ENCODE measurements at places on chromosomes 2 and 18. TPM values are rescaled to one million over a fixed set of nuclear protein-coding genes. Genes with fewer than 3 reads are reported as not detected.

DNA sequence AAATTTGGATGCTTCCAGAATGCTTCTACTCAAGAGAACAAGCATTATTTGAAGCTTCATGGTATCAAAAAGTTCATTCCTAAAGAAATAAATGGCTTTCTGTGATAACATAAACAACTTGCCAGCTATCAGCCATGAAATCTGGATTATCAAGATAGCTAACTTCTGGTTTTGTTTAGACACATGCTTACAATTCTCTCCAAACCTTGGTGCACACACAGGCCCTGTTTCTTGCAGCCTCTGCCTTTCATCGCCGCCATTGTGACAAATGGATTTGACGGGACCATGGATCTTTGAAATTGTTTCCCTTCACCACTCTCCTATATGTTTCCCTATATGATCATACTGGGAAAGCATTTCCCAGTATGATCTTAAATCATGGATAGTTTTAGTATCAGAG lies 47.9 kb upstream of the CABLES1 start:
- no peak for DNase-seq

GRCh38 chr2:72036595-72036994 lies 111.1 kb downstream of the CYP26B1 start:
- DNase-seq = no peak

DNA sequence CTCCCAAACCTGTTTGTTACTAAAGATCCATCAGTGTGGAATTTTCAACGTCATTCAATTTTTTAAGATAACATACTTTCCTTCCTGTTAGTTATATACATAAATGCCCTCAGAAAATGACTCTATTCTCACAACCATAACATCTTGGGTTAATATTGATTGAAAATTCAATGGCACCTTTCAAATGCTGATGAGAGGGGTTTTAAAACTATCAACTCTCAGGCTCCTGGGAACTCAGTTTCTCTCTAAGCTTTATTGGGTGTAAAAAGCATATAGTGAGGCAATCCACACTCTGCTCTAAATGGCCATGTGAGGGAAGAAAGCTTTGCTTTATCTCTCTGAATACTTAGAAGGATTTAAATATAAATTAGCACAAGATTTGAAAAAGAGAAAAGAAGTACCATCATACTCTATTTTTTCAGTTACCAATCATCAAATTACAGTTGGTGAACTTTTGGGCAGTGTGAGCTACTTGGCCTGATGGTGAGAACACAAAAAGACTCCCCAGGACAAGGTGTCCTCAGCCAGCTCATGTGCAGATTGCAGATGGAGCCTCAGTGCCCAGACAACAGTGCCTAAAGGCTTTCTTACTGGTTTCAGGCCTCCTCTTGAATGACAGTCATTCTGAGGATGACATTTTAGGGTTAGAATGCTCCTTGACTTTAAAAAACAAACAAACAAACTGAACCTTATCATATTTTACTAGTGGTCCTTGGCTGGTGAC lies 24.6 kb upstream of the CERS6 start:
- DNase-seq = no peak

DNA sequence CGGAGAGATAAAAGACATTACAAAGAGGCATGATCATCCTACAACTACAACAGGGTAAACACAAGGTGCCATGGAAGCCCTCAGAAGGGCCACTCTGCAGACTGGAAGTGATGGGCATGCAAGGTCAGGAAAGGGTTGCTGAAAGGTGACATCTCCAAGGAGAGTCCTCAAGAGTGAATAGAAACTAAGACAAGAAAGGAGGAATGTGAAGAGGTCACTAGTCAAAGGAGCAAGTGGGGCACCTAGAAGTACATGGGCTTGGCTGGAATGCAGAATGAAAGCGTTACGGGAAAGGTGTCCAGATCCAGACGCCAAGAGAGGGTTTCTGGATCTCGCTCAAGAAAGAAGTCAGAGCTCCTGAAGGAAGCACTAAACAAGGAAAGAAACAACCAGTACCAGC lies 314.3 kb downstream of the NBAS start:
- no peak for DNase-seq

DNA sequence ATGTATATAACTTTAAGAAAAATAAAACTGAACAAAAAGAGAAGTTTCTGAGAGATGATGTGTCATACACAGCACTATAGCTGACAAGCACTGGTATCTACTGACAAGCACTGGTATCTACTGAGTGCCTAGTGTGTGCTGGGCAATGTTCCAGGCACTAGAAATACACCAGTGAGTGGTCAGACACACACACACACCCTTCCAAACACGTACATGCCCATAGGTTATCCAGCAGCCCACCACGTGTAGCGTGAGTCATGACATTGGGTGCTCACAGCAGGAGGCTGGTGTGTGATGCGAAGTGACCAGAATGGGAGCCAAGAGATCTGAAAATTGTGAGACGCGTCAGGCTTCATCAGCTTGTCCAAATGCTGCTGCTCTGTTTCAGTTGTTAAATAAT lies 12.2 kb upstream of the GNAL start:
- DNase-seq = peak; percentile 35

- DNase-seq = no peak
Observed at GRCh38 chr18:77110400-77110799, 22.2 kb downstream of the MBP start.

- peak; percentile 45 for DNase-seq
Observed at GRCh38 chr2:134396493-134396892, 142.6 kb downstream of the MGAT5 start.

GRCh38 chr2:9139491-9140443 lies 66.8 kb upstream of the ASAP2 start:
- DNase-seq = peak; percentile 89

DNA sequence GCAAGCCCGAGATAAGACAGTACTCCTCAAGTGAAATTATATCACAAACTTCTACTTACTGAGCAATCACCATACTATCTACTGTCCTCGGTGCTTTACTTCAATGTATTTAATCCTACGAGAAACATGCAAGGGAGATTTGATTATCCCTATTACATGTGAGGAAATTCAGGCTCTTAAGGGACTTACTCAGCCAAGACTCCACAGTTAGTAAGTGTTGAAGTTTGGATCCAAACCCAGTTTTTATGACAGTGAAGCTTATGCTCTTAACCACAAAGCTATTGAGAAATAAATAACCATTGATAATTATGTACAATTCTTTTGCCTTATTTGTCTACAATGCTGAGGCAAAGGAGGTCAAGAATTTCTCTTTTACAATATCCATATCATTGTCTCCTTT lies 672.9 kb upstream of the ACVR2A start:
- DNase-seq = no peak

DNA sequence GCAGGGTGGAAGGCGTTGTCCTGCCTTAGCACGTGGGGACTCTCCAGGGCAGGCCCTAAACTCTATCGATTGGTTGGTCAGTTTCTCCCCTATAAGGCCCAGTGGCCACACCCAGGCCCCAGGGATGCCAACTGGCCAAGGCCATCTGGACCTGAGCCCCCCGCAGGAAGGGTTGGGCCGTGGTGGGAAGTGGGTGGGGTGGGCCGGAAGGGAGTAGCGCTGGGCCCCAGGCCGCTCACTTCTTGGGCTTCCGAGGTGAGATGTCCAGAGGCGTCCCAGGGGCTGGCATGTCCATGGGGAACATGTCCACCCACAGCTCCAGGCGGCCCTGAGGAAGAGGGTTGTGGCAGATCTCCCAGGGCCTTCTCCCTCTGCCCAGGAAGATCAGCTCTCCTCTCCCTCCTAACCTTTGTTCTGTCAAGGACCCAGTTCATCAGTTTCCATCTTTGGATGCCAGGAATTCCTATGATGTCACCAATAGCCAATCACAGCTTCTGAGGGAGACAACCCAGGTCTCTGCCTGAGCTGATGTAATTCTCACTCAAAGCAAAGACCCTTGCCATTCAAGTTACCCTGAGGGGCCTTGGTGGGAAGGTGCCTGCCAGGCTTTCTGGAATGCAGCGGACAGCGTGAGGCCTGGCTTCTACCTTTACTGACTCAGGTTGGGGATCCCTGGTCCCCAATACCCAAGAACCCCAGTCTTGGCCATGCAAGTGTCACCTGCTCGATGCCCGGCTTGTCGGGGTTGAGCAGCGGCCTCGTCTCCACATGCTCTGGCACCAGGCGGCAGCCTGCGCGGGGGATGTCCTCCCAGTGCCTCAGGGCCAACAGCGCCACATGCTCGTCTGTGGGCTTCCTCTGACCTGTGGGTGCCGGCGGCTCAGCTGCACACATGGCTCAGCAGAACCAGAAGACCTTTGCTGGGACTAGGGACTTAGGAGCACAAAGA lies 14.4 kb downstream of the OTOF start:
- peak; percentile 44 for DNase-seq

GRCh38 chr2:17326717-17327116 lies 191.5 kb downstream of the RAD51AP2 start:
- DNase-seq = no peak

DNA sequence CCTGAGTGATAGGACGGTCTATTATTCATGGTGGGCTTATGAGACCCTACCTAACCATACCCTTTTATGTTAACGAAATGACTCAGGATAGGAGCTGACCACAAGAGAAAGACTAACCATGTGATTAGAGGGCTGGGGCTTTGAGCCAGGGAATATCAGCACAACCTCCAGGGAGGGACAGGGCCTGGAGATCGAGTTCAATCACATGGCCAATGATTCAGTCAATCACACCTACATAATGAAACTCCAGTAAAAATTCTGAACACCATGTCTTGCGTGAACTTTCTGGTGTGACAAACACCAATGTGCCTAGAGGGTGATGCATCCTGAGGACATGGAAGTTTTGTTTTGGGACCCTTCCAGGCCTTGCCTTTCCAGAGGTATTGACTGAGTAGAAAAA lies 2.2 kb upstream of the TEX51 start:
- no peak for DNase-seq

DNA sequence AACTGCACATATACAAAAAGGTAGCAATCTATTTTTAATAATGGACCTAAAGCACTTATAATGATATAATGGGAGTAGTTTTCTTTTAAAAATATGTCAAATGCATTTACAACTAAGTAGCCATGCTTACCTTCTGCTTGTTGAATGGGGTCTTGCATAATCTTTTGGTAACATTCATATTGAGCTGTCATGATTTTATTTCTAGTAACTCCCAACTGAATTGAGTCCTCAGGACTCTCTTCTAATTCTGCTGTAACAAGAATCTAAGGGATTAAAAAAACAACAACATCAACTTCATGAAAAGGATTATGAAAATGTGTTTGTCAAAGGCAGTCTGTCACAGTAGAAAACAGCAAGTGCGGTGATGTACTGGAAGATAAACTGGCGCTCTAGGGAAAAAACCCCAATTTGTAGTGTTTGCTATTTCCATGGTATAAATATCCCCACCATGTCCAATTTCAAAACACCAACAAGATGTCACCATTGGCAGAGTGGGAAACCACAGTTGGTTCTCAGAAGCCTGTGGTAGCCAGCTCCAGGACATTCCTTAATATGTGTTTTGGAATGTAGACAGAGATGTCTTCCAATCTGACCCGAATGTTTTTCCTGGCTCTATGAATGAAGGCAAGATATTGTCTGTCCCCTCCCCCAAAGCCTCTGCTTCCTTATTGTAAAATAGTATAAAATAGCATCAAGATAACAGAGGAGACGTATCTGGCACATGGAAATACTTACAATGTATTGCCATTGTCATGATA lies 64.8 kb downstream of the CALCRL start:
- no peak for DNase-seq

GRCh38 chr2:33529771-33530481 lies 53.5 kb downstream of the RASGRP3 start:
- no peak for DNase-seq

- DNase-seq = peak; percentile 15
Observed at GRCh38 chr2:84040281-84040680, 418.8 kb downstream of the SUCLG1 start.

DNA sequence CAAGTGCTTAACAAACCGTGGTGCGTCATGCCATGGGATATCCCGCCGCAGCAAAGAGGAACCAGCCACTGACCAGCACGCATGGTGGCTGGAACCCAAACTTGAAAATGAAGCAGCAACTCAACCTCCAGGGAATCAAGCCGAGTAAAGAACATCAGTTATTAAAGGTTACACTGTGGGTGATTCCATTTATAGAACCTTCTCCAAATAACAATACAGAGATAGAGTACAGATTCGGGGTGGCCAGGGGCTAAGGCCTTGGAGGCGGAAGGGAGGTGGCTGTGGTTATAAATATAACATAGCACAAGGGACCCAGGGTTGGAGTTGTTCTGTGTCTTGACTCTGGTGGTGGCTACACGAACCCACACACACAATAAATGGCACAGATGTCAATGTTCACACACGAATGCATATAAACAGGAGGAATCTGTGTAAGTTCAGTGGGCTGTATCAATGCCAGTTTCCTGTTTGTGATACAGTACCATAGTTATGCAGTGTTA lies 123.1 kb downstream of the EIPR1 start:
- no peak for DNase-seq

DNA sequence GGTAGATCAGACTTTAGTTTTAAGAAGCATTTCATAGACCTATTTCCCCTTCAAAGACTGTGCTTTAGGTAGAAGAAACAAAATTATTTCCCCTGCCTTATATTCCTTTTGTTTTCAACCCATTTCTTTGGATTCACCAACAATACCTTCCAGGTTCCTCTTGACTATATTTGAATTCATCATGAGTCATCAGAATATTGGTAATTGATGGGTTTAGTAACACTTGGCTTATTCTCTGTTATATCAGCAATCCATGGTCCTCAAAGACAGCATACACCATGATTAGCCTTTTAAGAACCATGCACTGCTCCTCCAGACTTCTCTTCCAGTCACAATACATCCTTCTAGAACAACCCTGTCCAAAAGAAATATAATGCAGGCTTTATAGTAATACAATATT lies 83.0 kb upstream of the NOSTRIN start:
- no peak for DNase-seq

GRCh38 chr2:58098254-58099095 lies 51.9 kb downstream of the VRK2 start:
- DNase-seq = no peak

- no peak for DNase-seq
Observed at GRCh38 chr2:17594533-17595401, 54.3 kb downstream of the VSNL1 start.

GRCh38 chr2:164976301-164976700 lies 21.0 kb upstream of the SLC38A11 start:
- DNase-seq = no peak

DNA sequence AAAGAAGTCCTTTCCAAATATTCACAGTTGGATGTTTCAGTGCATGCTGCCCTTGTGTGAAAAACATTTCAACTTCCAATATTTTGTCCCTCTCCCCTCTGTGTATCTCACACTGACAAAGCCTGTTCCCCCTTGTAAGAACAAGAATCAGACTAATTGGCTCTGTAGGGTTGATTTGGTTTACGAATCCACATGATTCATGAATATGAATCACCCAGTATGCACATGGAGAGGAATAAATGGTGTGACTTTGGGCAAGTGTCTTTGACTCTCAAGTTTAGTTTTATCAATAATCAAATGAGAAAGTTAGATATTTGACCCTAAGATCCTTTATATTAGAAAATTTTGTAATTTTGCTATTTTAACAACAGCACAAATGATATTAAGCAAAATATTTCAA lies 9.3 kb upstream of the CDH20 start:
- no peak for DNase-seq

TTL gene
- total RNA-seq = 38.7 TPM

MAPRE3 gene
- total RNA-seq = 58.8 TPM

LRRTM4 gene
- total RNA-seq = 0.59 TPM

WNT10A gene
- total RNA-seq = not detected

TMEM182 gene
- 106 TPM for total RNA-seq

CAPN13 gene
- total RNA-seq = not detected

TTR gene
- total RNA-seq = 0.79 TPM

MAPK4 gene
- 24.9 TPM for total RNA-seq

MARCHF4 gene
- total RNA-seq = 0.14 TPM

CAVIN2 gene
- 113 TPM for total RNA-seq

POTEC gene
- total RNA-seq = not detected
